ENCODE measurements at places on chromosomes 3 and 15. TPM values are rescaled to one million over a fixed set of nuclear protein-coding genes. Genes with fewer than 3 reads are reported as not detected.

The SHC4 gene
- polyA plus RNA-seq: 2.9 TPM

The GUCA1C gene
- polyA plus RNA-seq: not detected

The CHRFAM7A gene
- polyA plus RNA-seq: 1.1 TPM

The STRC gene
- 0.68 TPM for polyA plus RNA-seq

- DNase-seq: no peak
Measured at GRCh38 chr3:157280786-157281185, 120.8 kb upstream of the CCNL1 start.

- DNase-seq: no peak
Measured at GRCh38 chr15:94397337-94397736, 166.0 kb downstream of the MCTP2 start.

All from muscle of back (tissue), 13 donors.